ENCODE measurements at places on chromosomes 1 and 21. TPM values are rescaled to one million over a fixed set of nuclear protein-coding genes. Genes with fewer than 3 reads are reported as not detected.
A peak's percentile ranks its signal among the peaks of the same experiment; 100 is the strongest.

GRCh38 chr1:24705260-24706073, 39.8 kb upstream of the CLIC4 start:
- DNase-seq, result peak; percentile 88

DNA sequence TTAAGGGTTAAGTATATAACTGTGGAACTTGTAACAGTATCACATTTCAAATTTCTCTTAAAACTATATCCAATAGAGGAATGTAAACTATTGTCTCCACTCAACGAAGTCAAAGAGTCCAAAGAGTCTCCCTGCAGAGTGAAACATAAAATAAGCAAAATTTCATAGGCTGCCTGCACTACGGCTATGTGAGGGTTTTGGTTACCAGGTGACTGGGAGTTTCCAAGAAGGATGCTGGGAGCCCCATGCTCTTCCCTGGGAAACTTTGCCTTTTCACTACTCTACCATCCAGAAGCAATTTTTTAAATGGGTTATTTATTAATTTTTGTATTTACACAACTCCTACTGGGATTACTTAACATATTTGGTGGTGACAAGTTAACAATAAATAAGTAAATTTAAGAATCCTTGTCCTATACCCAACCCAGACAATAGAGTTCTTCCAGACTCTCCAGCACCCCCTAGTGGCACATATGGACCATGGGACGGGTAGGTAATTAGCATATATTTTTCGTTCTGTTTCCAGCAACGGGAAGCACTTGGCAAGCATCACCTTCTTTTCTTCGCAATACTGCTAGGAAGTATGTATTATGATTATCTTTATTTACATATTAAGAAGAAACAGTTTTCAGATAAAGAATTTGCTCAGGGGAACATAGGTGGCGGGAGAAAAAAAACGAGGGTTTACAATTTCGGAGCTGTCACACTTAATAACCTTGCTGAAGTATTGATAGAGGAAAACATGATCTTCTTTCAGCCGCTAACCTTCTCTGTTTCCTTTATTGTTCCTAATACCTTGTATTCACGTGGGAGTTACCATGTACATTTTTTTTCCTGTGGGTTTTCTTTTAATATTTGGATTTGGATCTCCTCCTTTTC, 3.5 kb downstream of the FMO2 start:
- peak; percentile 61 for DNase-seq

DNA sequence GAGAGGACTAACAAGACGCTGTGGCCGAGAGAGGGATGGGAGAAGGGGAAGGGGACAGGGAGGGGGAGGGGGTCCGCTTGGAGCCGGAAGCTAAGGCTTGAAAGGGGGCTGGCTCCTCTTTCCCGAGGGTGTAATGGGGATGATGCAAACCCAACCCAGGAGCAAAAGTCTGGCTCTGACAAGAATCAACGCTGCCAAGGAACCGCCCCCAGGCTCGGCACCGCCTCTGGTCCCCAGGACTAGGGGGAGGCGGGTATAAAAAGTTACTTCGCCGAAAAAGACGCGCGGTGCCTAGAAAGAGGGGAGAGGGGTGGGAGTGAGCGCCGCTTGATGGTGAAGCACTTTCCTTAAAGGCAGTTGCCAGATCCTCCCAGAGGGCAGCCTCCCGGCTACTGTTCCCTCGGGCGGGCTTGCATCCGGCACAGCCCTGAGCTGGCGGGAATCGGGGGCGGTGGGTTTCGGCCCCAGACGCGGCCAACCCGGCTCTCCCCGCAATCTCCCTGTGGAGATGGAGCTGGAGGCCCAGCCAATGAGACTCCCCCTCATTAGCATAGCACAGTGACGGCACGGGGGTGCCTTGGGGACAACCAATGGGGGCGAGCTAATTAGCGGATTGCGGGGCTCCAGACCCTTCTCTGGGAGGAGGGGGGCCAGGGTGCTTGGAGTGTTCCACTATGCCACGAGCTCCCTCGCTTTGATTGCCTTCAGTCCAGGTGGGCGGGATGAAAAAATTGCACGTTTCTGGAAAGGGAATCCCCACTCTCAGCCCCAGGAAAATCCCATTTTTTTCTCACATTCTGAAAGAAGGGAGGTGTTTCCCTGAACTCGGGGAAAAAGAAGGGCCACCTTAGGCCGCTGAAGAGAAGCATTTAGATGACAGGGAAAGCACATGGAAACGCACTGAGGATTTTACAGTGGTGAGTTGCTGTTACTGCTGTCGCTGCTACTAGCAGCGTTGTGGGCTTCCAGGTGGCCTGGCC, at the start of gene KCNT2:
TSS of gene KCNT2 (minus strand) at position 51 of the 980 bp plus-strand sequence. CDS start 131 bp downstream, outside the sequence.
- peak; percentile 61 for DNase-seq

GRCh38 chr1:40965531-40965930, 14.0 kb upstream of the CTPS1 start:
- no peak for DNase-seq

DNA sequence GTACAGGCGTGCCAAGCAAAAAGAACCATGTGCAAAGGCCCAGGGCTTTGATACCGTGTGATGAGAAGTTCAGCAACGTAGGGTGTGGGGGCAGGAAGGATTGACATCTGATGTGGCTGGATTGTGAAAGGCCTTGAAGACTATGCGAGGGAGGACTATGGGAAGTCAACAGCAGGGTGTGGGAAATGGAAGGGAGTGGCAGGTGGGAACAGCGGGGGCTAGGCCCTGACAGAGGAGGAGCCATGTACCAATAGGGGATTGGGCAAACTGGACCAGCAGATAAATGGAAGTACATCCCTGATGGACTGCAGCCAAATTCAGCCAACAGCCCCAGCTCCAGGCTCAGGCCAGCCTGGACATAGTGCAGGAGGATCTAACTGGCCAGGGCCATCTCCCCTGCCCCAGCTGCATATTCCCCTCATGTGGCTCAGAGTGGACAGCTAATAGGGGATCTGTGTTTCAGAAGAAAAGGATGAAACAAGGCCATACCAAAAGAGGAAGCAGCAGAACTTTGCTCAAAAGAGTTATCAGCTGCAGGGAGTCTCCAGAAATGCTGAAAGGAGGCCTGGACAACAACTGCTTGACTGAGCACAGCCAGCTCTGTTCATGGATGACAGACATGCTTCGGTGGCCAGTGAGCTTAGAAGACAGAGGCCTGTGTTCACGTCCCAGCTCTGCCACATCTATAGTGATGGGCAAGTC, 140.2 kb upstream of the SGIP1 start:
- DNase-seq, result no peak

GRCh38 chr1:93749487-93749886, 67.8 kb upstream of the BCAR3 start:
- no peak for DNase-seq

Gene TNFRSF8
- total RNA-seq, result 2.3 TPM

Gene CHODL
- total RNA-seq, result 0.43 TPM

Gene LHX8
- total RNA-seq, result 0.83 TPM

Gene ZC3H12A
- 17.6 TPM for total RNA-seq

Gene SLAMF6
- 2.2 TPM for total RNA-seq

All from mucosa of gallbladder (tissue), 1 donor.